RCC 7860 (cell line): ENCODE measurements at places on chromosomes 6 and 20.

DNA sequence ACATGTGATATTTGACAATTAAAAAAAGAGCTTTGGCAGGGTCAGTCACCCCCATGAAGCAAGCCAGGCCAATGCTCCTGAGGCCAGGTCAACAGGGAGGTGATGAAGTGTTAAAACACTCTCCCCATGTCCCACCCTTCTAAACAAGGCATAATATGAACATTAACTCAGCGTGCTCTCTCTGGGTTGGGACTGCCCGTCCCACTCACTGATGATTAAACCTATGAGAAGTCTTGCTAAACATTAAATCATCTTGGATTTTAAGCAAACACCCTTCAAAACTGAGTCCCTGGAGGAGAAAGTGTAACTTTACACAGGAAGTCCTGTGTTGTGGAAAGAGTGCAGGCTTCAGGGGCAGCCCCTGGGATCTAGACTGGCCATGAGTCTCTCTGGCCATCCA is 558.5 kb downstream of the CD83 start:
- DNase-seq = peak; percentile 65

- no peak for DNase-seq
These were observed 13.6 kb upstream of the SRSF6 start for GRCh38 chr20:43444107-43444506.

GRCh38 chr20:62445553-62446340 is 18.4 kb upstream of the RBBP8NL start:
- no peak for DNase-seq

DNA sequence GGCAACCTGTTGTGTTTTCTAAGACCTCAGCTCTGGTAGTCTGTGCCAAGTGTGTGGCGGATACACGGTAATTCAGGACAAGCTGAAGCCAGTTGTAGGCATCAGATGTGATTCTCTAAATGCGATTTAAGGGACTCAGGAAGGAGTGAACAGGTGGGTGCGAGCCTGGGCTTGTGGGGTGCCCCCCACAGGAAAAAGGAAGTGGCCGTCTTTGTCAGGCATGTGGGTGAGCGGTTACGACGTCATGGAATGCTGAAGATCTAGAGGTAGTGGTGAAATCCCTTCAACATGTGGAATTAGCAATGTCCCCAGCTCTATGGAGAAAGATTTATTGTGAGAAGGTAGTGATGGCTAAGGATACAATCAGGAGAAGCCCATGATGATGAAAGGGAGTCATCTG is 95.1 kb upstream of the EXOC2 start:
- no peak for DNase-seq

- DNase-seq = no peak
These were observed 129.8 kb downstream of the SASH1 start for GRCh38 chr6:148472171-148473105.

GRCh38 chr6:154792761-154793160 is 59.5 kb downstream of the SCAF8 start:
- DNase-seq = no peak

- peak; percentile 51 for DNase-seq
These were observed 101.6 kb downstream of the LINC00237 start for GRCh38 chr20:21004386-21005076.
